Activated CD8-positive, alpha-beta memory T cell treated with anti-CD3 and anti-CD28 coated beads, Interleukin-2, amount 10 ng/mL, durations not matched to agents 7 days and 5 days (primary cell): ENCODE measurements at places on chromosomes 5 and 9.

GRCh38 chr9:81664638-81665222 is 24.6 kb downstream of the TLE1 start:
- no peak for DNase-seq
- no peak overlapping the region for H3K4me3 ChIP-seq
- no peaks in the 10 kb centered on the region for H3K36me3 ChIP-seq
- H3K27me3 ChIP-seq: no peaks in the 10 kb centered on the region
- no peaks in the 10 kb centered on the region for H3K4me1 ChIP-seq

DNA sequence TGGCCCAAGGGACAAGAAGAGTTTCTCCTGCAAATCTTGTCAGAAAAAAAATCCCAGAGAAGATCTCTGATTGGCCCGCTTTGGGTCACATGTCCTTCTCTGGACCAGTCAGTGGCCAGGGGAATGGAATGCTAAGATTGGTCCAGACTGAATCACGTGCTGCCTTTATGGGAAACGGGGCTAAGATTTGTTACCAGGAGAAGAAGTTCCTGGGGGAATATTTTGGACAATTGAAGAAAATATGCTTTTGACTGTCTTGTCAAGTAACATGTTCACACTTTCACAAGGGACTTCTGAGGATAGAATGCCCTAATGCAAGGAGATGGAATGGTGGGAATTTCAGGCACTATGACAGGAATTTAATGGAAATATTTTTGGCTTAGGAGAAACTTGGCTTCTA is 74.1 kb upstream of the SH3PXD2B start:
- peaks cover 10% of the 10 kb centered on the region for H3K27me3 ChIP-seq
- H3K27ac ChIP-seq: no peak overlapping the region
- no peaks in the 10 kb centered on the region for H3K36me3 ChIP-seq
- H3K4me1 ChIP-seq: peaks cover 7% of the 10 kb centered on the region
- DNase-seq: no peak

DNA sequence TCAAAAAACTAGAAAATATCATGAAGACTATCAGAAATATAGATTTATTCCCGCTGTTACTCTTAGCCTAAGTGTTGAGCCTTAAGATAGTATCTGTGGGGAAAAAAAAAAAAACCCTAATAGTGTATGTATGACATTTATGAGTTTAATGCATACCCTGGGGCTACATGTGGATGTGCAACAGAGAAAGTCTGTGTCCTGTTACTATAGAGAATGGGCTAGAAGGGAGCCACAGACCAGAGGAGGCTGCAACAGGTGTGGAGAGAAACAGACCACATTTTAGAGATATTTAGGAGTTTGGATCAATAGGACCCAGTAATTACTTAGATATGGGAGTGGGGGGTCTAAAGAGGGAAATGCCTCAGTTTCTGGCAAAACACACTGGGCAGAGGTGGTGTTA is 15.4 kb downstream of the RNF130 start:
- no peak overlapping the region for H3K27ac ChIP-seq
- H3K27me3 ChIP-seq: no peaks in the 10 kb centered on the region
- H3K4me1 ChIP-seq: no peaks in the 10 kb centered on the region
- H3K4me3 ChIP-seq: no peak overlapping the region

DNA sequence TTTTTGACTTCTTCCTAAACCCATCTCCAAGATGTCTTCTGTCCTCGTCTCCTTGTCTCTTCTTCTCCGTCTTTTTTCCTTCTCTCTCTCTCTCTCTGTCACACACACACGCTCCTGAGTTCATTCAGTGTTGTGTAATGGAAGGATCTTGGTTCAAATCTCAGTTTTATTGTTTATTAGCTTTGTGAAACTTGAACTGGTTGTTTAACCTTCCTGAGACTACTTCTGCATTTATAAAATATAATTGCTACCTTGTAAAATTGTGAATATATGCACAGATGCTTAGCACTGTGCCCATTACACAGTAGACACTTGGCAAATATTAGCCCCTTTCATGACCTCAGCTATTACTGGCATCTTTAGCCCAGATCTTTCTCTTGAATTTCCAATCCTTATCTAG is 2.4 kb upstream of the NADK2 start:
- H3K27me3 ChIP-seq: peaks cover 11% of the 10 kb centered on the region
- H3K27ac ChIP-seq: no peak overlapping the region
- DNase-seq: no peak
- H3K36me3 ChIP-seq: peaks cover 2% of the 10 kb centered on the region
- H3K4me3 ChIP-seq: peak overlapping the region; percentile 14
- H3K4me1 ChIP-seq: peaks cover 34% of the 10 kb centered on the region

DNA sequence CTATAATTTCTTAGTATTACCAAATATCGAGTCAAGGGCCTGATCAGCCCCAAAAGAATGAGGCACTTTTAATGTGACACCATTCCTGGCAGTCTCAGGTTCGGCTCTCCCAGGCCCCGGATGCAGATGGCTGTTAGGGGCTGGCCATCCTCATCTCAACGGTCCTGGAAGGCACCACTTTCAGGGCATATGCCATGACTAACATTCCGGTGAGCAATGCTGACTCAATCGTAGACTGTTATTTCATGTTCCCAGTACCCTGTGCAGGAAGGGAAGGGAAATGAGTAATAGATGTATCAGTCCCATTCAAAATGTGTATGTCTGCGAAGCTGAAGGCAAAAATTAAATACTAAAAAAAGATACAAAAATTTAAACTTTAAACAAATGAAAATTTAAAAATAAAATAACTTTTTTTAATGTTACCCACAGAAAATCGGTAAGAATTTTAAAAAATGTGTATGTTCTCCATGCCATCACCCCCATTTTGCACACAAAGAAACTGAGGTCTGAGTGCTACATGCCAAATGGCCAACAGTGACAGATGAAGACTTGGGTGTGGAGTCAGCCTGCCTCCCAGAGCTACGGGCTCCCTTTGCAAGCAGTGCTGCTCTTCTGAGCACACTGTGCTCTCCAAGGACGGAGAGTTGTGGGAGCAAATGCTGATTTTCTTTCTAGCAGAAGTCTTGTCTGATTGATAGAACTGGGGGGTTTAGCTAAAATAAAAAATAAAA is 79.0 kb downstream of the GLDC start:
- peak; percentile 61 for DNase-seq
- peaks cover 2% of the 10 kb centered on the region for H3K36me3 ChIP-seq
- H3K4me1 ChIP-seq: peaks cover 13% of the 10 kb centered on the region

GRCh38 chr9:78572266-78572665 is 275.3 kb downstream of the PSAT1 start:
- no peaks in the 10 kb centered on the region for H3K36me3 ChIP-seq
- H3K4me3 ChIP-seq: no peak overlapping the region
- no peak for DNase-seq
- no peaks in the 10 kb centered on the region for H3K27me3 ChIP-seq
- H3K27ac ChIP-seq: no peak overlapping the region

DNA sequence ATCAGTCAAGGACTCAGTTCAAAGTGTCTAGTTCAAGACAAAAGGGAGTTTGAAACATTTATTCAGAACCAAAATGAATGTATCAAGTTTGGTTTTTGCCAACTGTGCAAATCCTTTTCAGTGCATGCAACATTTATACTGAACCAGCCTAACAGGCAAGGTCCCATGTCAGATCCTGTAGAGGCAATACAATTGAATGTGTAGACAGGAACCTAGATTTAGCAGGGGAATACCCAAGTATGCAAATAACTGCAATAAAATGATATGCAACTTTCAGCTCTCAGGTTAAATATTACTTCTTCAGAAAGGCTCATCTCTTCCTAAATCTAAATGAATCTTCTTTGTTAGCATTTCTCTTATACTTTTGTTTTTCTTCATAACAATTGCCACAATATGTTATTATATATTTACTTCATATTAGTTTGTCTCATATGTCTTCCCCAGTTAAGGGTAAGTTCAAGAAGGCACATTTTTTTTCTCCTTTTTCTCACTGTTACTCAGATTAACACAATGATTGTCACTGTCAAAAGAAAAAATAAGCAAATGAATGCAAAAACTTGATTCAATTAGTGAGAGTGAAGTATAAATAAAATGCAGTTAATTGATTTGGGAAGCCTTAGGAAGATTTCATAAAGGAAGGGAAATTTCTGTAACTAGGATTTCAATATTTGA is 163.9 kb upstream of the RASA1 start:
- H3K27me3 ChIP-seq: no peaks in the 10 kb centered on the region
- H3K36me3 ChIP-seq: peaks cover 7% of the 10 kb centered on the region
- no peak overlapping the region for H3K4me3 ChIP-seq

GRCh38 chr9:86549920-86550319 is 195.7 kb upstream of the TUT7 start:
- H3K4me3 ChIP-seq: no peak overlapping the region
- H3K27ac ChIP-seq: no peak overlapping the region
- no peak for DNase-seq
- H3K27me3 ChIP-seq: peaks cover 10% of the 10 kb centered on the region
- H3K4me1 ChIP-seq: no peaks in the 10 kb centered on the region

DNA sequence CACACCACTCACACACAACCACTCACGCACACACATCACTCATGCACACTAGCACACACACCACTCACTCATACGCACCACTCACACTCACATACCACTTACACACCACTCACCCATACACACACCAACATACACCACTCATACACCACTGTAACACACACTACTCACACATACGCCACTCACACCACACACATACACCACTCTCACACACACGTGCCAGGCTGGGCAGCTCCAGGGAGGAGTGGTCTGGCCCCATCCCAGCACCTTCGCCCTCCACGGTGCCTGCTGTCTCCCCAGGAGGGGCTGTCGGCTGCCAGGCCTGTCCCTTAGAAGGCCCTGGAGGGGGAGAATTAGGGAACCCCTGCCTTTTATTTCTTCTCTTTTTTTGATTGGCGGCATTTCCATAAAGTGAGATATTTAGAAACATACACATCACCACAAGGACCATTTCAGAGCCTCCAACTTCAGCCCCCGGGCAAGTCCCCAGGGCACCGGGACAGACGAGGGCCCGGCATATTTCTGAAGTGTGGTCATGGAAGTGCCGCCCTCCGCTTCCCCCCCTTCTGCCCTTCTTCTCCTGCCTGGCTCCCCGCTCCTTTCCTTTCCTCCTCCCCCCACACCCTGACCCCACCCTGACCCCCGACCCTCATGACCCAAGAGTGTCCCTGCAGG is 6.3 kb upstream of the ASB6 start:
- no peak overlapping the region for H3K27ac ChIP-seq
- H3K4me3 ChIP-seq: no peak overlapping the region
- DNase-seq: no peak
- H3K27me3 ChIP-seq: no peaks in the 10 kb centered on the region
- no peaks in the 10 kb centered on the region for H3K36me3 ChIP-seq

DNA sequence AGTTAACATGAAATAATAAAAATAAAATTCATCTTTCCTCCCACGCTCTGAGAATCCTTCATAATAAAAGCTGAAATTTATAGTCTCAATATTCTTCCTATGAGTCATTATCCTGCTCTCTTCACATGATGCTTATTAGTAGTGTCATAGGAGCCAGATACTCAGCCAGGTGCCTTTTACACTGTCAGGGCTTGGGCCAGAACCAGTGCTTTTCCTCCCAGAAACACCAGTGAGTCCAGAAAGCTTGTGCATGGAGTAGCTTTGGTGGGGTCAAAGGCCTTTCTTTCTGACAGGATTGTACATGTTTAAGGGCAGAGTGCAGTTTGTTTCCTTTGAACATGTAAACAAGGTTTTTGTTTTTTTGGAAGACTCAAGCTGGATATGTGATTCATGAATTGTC is 6.8 kb downstream of the LSM11 start:
- peaks cover 22% of the 10 kb centered on the region for H3K4me1 ChIP-seq
- no peak overlapping the region for H3K4me3 ChIP-seq
- peaks cover 11% of the 10 kb centered on the region for H3K36me3 ChIP-seq
- DNase-seq: no peak
- H3K27me3 ChIP-seq: no peaks in the 10 kb centered on the region

DNA sequence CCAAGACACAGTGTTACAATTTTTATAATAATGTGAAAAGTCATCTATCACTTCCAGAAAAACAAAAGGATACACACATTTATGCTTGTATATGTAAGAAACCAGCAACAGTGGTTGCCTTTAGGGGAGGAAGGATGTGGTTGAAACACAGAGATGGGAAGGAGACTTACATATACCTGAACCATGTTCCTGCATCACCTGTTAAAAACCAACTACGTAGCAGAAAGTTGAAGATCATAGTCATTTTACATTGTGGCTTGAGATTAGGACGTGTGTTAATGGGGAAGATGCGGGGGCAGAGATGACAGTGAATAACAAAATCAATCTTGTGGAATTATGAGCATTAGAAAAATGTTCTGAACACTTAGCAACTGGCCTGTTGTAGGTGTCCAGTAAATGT is 307.3 kb downstream of the MLLT3 start:
- peaks cover 46% of the 10 kb centered on the region for H3K4me1 ChIP-seq
- peak; percentile 47 for DNase-seq
- H3K27ac ChIP-seq: peak overlapping the region; percentile 13
- H3K36me3 ChIP-seq: peaks cover 6% of the 10 kb centered on the region
- no peak overlapping the region for H3K4me3 ChIP-seq
- H3K27me3 ChIP-seq: no peaks in the 10 kb centered on the region

- H3K4me1 ChIP-seq: peaks cover 36% of the 10 kb centered on the region
- no peak overlapping the region for H3K27ac ChIP-seq
- H3K27me3 ChIP-seq: peaks cover 45% of the 10 kb centered on the region
- no peaks in the 10 kb centered on the region for H3K36me3 ChIP-seq
- H3K4me3 ChIP-seq: no peak overlapping the region
- DNase-seq: no peak
Observed at GRCh38 chr5:178111925-178112324, 1.4 kb upstream of the N4BP3 start.

DNA sequence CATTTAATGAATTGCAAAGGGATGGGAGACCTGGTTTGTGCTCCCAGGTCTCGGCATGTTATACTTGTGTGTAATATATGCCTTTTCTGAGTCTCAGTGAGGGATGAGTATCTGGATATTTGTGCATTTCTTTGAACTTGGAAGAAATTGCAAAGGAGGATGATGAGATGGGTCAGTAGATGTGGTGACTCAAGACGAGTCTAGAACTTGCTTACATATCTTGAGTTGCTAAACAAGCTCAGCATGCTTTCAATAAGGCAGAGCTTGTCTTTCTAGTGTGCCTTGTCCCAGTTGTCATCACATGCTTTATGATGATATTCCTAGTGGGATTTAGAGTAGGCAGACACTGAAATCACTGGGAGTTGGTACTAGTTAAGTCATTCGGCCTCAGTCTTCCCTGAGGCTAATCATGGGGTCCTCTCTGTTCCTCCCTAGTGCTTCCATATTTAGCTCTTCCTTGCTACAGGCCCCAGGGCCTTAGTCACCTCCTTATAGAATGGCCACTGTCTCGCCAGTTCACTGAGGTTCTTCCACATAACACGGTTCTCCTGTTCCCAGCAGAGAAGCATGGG is 222.3 kb downstream of the ARRDC3 start:
- no peak overlapping the region for H3K4me3 ChIP-seq
- peaks cover 25% of the 10 kb centered on the region for H3K4me1 ChIP-seq
- H3K27ac ChIP-seq: no peak overlapping the region

- no peaks in the 10 kb centered on the region for H3K4me1 ChIP-seq
- no peak overlapping the region for H3K4me3 ChIP-seq
- DNase-seq: no peak
- H3K36me3 ChIP-seq: peaks cover 2% of the 10 kb centered on the region
- no peak overlapping the region for H3K27ac ChIP-seq
Observed at GRCh38 chr9:104794070-104794469, 30.1 kb downstream of the NIPSNAP3B start.

DNA sequence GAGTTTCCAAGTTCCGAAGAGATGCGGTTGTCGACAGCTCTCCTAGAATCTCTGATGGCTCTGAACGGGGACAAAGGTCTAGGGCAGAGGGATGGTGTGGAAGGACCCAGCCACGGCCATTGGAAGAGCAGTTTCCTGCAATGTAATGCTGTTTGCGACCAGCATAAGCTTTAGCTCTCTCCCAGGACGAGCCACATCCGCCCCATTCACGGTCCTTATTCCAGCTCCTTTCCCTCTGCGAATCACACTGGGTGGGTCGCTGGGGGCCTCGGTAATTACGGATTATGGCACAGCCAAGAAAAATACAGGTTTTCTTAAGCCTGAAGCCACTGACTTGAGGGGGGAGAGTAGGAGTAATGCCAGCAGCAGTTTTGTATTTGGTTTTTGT is 22.7 kb downstream of the ANXA2R start:
- H3K36me3 ChIP-seq: peaks cover 1% of the 10 kb centered on the region
- peak; percentile 71 for DNase-seq
- peak overlapping the region; percentile 96 for H3K4me3 ChIP-seq
- H3K27me3 ChIP-seq: no peaks in the 10 kb centered on the region
